ENCODE measurements at places on chromosomes 1 and 21.

DNA sequence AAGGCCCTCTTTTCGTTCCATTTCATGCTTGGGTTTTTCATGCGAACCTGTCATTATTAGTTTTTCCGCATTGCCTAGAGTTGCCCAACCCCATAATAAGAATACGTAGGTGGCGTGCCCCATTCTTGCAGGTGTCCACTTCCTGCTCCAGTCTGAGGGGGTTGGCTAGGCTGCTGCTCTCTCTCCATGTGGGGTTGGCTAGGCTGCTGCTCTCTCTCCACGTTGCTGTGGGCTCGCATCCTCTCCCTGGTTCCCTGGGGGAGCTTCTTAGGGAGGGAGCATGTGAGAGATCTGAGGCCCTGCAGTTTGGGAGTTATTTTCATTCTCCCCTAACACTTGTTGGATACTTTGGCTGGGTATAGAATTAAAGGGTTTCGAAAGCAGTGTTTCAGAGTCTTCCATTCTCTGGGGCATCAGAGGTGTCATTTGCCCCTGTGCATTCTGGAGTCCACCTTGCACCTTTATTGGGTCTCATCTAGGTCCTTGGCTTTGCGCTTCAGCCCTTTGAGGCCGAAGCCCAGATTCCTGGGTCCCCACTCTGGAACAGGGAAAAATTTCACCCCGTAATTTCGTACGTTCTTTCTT lies 8.6 kb downstream of the C1orf35 start:
- no peak for DNase-seq

DNA sequence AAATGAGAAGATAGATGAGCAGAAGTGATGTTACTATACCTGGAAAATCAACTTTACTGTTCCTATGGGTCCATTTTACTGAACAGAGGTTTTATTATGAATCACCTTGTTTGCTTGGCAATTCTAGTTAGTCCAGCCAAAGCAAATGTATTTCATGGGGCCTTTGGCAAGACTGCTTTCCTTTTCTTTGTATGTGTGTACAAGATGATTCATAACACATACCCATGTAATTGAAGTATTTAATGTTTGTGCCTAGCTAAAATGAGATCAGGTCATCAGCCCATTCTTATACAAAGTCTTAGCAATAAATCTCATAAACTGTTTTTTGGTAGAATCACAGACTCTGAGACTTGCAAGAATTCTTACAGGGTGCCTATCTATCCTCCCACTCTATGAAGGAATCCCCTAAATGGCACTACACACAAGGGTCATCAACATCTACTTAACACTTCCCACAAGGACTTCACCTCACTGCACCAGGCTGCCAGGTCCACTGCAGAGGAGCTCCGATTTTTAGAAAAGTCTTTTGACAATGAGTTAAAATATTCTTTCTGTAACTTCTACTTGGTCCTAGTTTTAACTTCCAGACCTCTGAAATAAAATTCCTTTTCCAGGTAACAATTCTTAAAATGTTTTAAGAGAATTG lies 58.5 kb downstream of the LPAR3 start:
- no peak for DNase-seq

DNA sequence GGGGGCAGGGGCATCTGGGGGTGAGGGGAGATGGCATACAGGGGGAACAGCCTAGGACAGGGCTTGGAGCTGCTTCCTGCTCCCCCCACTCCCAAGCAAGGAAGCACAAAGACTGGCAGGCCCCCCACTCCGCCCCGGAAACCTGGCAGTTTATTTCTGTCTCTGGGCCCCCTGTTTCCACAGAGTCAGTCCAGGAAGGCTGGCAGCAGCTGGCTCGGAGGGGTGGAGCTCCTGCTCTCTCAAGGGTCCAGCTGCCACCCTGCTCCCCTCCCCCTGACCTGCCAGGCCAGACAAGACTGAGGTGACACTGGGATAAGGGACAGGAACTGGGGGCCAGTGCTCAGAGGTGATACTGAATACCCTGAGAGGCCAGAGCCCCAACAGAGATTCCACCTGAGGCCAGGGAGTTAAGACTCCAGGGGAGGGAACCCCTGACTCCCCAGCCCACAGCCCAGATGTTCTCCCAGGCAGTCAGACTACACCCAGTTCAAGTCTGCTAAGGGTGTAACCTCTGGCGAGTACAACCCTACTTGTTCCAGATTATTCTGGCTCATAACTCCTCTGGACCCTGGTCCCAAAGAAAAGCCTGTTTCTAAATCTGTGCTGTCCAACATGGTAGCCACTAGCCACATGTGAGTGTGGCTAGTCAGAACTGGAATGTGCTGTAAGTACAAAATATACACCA lies 26.3 kb downstream of the AHDC1 start:
- no peak for DNase-seq

GRCh38 chr1:154431586-154432373 lies 26.6 kb downstream of the IL6R start:
- DNase-seq, result no peak

DNA sequence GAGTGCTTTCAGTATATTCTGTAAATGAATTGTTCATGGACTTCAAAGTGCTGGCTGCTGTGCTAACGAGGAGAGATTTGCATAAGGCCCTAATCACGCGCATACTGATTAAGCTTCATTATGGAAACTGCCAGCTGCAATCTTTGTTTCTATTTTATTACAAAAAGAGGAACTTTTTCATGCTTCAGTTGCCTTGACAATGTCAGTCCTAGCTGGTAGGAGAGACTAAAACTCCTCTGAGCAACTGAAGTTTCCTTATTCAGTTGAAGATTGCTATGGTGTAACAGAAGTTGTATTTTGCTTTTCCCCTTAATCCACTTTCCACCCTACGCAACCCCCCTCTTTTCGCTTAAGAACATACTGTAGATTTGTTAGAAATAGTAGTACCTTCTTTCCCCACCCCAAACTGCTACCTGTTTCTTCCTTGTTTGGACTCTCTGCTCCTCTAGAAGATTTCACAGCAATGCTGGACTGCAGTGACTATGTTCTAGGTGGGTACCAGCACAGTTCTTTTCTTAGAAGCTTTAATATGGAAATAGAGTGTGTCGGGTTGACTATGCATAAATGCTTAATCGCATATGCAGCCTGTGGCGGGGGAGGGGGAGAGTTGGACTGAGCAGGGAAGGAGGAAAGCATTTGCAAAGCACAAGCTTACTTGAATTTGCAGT lies 108.3 kb downstream of the POU2F1 start:
- peak; percentile 15 for DNase-seq

- peak; percentile 74 for DNase-seq
Observed at GRCh38 chr1:115771847-115772457, 3.4 kb upstream of the CASQ2 start.

DNA sequence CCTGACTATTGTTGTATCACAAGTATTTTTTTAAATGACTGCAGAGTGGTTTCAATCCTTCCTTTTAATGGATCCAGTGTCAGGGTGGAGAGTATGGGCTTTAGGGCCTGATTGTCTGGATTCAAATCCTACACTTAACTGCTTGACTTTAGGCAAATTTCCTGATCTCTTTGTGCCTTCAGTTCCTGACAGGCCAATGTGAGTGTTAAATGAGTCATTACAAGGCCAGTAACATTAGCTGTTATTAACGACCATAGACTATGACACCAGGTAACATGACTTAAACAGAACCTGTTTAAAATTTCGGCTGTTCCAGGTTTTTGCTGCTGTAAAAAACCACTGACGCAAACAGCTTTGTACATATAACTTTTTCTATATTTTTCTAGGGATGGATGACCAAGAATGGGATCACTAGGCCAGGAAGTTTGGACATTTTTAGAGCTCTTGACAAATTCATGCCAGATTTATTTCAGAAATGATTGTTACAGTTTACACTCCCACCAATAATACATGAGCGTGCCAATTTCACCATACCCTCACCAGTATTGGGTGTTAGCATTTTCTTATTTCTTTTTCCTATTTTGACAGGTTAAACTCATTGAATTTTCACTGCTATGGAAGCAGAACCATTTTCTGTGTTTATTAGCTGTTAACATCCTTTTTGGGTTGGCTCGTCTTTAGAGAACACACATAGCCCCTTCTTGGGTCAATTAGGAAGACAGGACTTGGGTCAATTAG lies 11.3 kb downstream of the ZNF362 start:
- no peak for DNase-seq

- no peak for DNase-seq
Observed at GRCh38 chr1:198606020-198606438, 32.8 kb upstream of the PTPRC start.

- DNase-seq, result no peak
Observed at GRCh38 chr1:70486676-70487458, 75.8 kb downstream of the CTH start.

GRCh38 chr1:30042438-30043147 lies 680.8 kb downstream of the MATN1 start:
- DNase-seq, result no peak

GRCh38 chr1:2547210-2548067 lies 8.7 kb upstream of the TNFRSF14 start:
- no peak for DNase-seq

DNA sequence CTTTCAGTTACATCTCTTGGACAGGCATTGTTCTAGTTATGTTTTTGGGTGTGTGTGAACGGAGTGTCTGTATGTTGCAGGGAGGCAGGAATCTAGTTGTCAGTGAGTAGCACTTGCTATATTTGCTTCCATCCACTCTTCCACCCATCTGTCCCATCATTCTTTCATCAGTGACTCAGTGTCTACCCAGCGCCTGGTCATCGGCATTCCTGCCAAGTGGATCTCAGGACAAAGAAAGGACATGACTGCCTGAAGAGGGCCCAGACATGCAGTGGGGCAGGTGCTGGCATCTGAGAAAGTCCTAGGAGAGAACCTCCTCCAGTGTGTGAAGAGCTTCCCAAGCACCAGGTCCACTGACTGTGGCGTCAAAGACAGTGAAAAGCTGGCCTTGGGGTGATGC lies 27.3 kb upstream of the MAGOH start:
- DNase-seq, result no peak

- DNase-seq, result no peak
Observed at GRCh38 chr1:178937695-178938094, 66.8 kb upstream of the ANGPTL1 start.

GRCh38 chr1:180027949-180028445 lies 73.4 kb downstream of the CEP350 start:
- DNase-seq, result no peak

DNA sequence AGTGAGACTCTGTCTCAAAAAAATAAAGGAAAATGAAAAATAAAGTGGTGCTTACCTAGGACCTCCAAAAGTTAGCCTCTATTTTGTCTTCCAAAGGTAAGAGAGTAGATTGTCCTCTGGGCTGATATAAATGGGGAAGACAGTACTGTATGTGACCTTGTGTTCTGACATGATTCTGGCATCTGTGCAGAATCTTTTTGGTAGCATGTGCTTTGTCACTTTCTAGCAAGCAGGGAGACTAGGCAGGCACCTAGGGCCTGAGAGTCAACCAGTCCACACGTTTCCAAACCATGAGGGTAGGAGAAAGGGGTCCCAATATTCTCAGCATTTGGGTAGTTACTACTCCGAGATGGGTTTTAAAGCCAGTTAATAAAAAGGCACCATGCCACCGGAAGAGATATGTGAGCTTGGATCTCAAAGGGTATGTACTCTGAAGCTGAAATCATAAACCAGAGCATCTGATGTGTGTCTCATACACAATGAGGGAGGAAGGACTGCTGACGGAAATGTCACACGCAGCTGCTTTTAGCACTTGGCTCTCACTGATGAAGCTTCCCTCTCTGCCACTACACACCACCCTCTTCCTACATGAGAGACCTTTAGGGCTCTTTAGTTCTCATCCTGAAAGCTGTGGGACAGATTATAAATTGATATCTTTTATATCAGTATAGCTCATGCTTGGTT lies 27.0 kb upstream of the SLC16A1 start:
- DNase-seq, result no peak

Measured in right lung (tissue), 10 donors.